ENCODE measurements at places on chromosomes 7 and 10. TPM values are rescaled to one million over a fixed set of nuclear protein-coding genes. Genes with fewer than 3 reads are reported as not detected.

The VSTM4 gene
- not detected for total RNA-seq

The LOXL4 gene
- total RNA-seq = not detected

The DNMBP gene
- total RNA-seq = 16.2 TPM

The LIPK gene
- total RNA-seq = not detected

The TMEM213 gene
- not detected for total RNA-seq

The ZNF736 gene
- total RNA-seq = 82.3 TPM

The ABCC2 gene
- total RNA-seq = 0.07 TPM

The CRHR2 gene
- total RNA-seq = not detected

The TSPAN12 gene
- not detected for total RNA-seq

The OGDHL gene
- 0.75 TPM for total RNA-seq

The PRXL2A gene
- total RNA-seq = 7.2 TPM

All from Karpas-422 (cell line).